ENCODE measurements at places on chromosomes 2 and 18. TPM values are rescaled to one million over a fixed set of nuclear protein-coding genes. Genes with fewer than 3 reads are reported as not detected.

DNA sequence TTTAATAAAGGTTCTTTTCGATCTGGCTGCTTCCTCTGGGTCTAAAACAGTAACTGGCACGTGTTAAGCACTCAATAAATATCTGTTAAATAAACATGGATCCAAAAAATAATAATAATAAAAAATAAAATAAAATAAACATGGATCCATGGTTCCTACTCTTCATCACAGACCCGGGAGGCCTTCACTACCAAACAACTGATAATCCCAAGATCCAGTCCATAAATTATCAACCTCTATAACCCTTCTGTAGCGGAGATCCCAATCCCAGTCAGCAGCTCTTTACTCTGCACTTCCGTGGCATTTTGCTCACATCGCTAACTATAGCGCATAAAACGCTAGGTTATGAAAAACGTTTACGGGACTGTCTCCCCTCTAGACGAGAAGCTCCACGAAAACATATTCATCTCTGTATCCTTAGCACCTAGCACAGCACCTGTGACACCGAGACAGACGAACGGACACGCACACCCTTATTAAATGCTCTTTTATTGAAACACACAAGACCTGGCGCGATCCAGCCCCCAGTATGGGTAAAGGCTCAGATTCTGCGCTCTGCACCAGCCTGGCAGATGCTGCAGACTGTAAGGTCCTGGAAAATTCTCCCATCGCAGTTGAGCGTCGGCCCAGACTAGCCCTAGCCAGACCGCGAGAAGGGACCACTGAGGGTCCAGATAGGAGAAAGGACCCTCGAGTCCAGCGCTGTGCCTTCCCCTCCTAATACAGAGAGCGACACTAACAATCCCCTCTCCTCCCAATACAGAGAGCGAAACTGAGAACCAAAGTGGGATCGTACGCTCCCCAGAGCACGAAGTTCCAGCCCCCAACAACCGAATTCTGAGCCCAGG is 770 bp downstream of the NBAS start:
- DNase-seq: peak; percentile 21
- H3K36me3 ChIP-seq: no peaks in the 10 kb centered on the region
- H3K4me3 ChIP-seq: peak overlapping the region; percentile 96
- peaks cover 37% of the 10 kb centered on the region for H3K4me1 ChIP-seq
- no peaks in the 10 kb centered on the region for H3K27me3 ChIP-seq

DNA sequence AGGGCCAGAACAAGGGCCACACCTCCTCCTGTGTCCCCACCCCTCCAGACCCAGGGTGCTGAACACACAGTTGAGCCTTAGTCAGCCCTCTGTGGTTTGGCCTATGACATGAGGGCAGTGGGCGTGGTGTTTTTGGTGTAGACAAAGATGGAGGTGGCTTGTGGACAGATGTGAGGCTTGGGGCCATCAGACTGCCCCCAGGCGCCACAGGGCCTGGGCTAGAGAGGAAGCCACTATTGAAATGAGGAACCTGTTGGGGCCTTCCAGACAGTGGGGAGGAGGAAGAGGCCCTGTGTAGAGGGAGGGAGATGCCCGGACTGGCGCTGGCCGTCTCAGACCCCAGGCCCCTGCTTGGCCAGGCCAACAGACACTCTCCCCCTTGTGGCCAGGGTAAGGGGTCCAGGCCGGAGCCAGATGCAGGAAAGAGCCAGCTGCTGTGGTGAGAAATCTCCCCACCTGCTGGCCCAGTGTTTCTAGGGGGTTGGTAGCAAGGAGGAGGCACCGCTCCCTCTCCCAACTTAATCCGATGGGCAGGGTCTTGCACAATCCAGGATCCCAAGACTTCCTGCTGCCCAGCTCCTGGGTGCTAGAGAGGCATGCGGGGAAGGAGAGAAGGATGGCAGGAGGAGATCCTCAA is 53.8 kb downstream of the SMAD7 start:
- no peak for DNase-seq
- peaks cover 13% of the 10 kb centered on the region for H3K36me3 ChIP-seq
- H3K27ac ChIP-seq: peak overlapping the region; percentile 18
- H3K27me3 ChIP-seq: no peaks in the 10 kb centered on the region

ACTG2 gene
- 0.32 TPM for total RNA-seq

FEV gene
- not detected for total RNA-seq

ASB18 gene
- total RNA-seq: not detected

PIEZO2 gene
- total RNA-seq: not detected
